ENCODE measurements at places on chromosomes 4 and X. TPM values are rescaled to one million over a fixed set of nuclear protein-coding genes. Genes with fewer than 3 reads are reported as not detected.

Gene CCNA2
- 105 TPM for total RNA-seq

- DNase-seq: no peak
Measured at GRCh38 chr4:52366621-52367020, 292.5 kb downstream of the USP46 start.

GRCh38 chr4:169260217-169260866 lies 10.4 kb downstream of the SH3RF1 start:
- DNase-seq: no peak

DNA sequence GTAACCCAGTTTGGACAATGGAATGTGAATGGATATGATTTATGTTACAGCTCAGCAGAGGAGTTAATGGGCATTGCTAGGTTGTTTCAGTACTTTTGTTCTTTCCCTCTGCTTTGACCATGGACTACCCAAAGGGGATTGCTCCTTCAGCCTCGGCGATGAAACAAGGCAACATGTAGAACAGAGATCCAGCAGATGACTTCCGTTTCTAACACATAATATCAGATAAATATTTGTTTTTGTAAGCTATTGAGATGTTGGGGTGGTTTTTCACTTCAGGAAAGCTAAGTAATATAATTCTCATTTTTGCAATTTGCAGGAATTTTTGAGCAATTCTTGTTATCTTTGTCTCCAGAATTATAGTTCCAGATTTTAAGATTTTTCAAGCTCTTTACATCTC lies 934.6 kb upstream of the GRID2 start:
- no peak for DNase-seq

GRCh38 chrX:136768469-136769084 lies 12.2 kb downstream of the ARHGEF6 start:
- peak; percentile 94 for DNase-seq

DNA sequence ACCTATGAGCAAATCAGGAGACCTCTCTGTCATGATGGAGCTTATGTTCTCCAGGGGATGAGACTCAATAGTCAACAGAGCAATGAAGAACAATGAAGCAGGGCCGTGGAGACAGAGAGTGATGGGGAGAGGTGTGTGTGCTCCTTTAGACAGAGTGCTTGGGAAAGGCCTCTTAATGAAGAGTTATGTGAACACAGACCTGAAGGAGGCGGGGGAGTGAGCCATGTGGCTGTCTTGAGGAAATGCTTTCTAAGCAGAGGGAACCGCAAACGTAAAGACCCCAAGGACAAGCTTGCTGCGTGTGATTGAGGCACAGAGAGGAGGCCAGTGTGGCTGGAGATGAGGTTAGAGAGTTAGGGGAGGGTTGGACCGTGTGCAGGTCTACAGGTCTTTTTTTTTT lies 53.1 kb downstream of the CHRNA9 start:
- no peak for DNase-seq

- no peak for DNase-seq
Measured at GRCh38 chrX:56382278-56382677, 150.1 kb downstream of the KLF8 start.
